ENCODE measurements at places on chromosomes 7 and 10.
A peak's percentile ranks its signal among the peaks of the same experiment; 100 is the strongest.

DNA sequence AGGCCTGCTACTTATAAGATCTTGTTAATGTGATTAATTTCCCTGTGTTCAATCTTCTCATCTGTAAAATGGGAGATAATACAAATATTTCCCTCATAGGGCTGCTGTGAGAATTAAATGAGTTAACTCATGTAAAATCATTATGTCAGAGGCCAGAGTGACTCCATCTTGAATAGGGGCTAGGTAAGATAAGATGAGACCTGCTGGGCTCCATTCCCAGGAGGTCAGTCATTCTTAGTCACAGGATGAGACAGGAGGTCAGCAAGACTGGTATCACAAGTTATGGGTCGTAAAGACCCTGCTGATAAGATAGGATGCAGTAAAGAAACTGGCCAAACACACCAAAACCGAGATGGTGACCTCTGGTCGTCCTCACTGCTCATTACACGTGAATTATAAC, 200.7 kb downstream of the CYP26A1 start:
- DNase-seq: no peak

GRCh38 chr10:129494740-129495139, 27.7 kb downstream of the MGMT start:
- DNase-seq: no peak

DNA sequence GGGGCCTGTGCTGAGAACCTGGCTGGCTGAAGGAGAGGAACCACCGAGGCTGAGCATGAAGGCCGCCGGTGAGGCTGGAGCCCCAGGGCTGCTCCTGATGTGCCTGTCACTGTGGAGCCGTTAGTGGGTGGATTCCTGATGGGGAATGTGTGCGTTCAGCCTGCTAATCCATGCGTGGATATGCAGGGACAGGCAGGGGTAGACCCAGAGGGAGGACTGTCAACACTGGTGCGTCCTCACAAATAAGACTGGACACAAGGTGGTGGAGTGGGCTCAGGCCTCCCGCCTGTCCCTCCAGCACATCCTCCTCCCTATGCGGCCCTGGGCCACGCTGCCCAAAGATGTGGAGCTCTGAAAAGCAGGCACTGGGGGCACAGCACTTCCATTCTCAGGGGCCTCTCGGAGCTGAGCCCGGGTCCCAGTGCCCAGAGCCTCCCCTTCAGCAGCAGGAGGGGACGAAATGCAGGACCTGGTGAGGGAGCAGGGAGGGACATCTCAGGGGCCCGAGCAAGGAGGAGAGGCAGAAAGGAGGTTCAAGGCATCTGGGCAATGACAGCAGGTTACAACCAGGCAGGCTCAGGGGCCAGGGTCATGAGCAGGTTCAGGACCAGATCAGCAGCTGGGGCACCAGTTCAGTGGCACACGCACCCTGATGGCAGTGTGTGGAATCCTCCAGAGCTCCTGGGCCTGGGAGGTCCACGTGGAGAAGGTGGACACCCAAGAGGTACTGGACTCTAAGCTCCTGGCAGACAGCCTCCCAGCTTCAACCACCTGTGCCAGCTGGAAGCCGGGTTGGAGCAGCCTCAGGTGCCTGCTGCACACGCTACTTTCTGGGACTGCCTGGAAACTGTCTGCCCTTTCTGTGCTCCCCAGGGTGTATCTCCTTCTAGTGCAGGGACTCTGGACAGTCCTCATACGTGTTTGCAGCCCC, 33.5 kb upstream of the ANTXRL start:
- DNase-seq: no peak

DNA sequence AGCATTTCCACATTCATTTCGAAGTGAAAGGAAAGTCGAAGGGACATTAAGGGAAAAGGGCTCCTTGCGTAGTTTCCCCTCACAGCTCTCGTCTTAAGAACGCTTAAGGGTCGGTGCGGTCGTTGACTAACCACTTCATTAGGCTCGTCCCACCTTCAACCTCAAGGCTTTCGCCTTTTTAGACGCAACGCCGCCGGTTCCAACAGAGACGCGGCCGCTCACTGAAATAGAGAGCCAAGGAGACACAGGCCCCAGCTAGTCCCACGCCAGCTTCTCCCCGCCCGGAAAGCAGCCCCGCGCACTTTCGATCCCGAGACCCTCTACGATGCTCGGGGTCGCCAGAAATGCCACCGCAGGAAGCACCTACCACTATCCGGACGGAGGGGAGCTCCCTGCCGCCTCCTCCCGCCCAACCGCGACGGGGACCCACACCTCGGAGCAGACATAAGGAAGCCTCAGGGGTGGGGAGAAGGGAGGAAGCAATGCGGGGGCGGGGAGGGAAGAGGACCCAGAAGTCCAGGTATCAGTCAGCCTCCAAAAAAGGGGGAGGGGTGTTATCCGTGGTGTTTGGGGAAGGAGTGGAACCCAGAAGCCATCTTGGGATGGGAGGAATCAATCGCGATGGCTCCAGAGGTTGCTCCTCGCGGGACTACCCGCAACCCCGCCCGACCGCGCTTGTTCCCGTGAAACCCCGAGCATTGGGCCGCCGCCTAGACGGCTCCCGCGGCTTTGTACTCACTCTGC, 559 bp downstream of the TRA2A start:
- DNase-seq: no peak

GRCh38 chr7:2296832-2297231, 17.4 kb downstream of the SNX8 start:
- no peak for DNase-seq

- no peak for DNase-seq
Measured at GRCh38 chr7:65371468-65371867, 2.2 kb upstream of the ZNF92 start.

- DNase-seq: peak; percentile 90
Measured at GRCh38 chr10:69629897-69630650, at the start of gene FAM241B. FAM241B (plus strand) TSS chr10:69630247; CDS start chr10:69631744, 1,497 bp downstream.

- DNase-seq: peak; percentile 18
Measured at GRCh38 chr10:123068087-123068853, 59.5 kb downstream of the ACADSB start.

DNA sequence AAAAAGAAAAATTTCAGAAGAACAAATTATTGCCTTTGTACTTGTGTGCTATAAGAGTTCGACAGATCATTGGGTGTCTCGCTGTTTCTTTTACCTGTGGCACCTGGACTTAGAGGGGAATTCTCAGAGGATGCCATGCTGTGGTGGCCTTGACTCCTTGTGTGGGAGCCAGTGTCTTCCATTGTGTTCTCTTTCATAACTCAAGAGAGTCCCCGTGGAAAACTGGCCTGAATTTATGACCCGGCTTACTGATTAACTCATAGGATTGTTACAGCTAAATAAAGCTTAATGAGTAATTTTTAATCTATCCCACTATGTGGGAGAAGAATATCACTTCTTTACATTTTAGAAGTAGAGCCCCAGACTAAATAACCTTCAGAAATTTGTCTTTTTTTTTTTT, 54.5 kb downstream of the UBE3C start:
- no peak for DNase-seq

DNA sequence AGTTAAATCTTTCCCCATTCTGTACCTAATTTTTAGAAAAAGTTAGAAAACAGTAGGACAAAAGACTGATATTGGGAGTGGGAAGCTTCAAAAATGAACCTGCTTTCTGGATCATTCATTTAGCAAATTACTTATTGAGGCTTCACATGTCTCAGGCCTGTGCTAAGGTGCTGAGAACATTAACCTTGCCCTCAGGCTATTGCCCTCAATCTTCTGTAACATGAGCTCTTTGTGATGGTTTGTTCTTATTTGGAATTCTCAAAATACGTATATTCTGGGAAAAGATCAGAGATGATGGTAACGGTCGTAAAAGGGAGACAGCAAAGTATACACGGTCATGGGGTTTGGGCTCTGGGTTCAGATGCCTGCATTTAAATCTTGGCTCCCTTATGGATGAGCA, 39.5 kb upstream of the PRKG1 start:
- no peak for DNase-seq

DNA sequence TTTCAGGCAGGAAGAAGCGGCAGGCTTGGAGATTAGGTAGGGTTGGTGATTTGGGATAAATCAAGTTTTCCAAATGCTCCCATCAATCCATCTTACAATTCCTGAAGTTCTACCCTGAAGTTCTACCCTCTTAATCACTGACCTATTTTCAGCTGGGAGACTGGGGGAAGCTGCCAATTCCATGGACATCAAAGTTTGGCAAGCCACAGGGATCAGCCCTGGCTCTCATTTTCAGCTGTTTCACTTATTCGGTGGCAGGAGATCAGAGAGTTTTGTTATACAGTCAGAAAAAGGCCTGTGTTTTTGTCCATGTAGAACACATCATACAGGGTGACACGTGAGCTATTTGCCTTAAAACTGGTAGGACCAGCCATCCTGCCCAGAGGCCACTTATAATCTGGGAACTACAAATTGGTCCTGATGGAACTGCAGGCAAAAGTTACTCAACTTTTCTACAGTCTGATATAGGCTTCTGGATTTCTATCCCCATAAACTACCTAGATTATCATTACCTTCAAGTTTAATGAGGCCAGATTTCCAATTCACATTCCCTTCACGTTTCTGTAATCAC, 112.9 kb upstream of the ZNF746 start:
- no peak for DNase-seq

GRCh38 chr10:109953766-109954165, 30.5 kb upstream of the XPNPEP1 start:
- no peak for DNase-seq

- DNase-seq: no peak
Measured at GRCh38 chr7:77450054-77450453, 33.9 kb upstream of the GSAP start.

- no peak for DNase-seq
Measured at GRCh38 chr7:117085275-117085674, 132.0 kb downstream of the ST7 start.

DNA sequence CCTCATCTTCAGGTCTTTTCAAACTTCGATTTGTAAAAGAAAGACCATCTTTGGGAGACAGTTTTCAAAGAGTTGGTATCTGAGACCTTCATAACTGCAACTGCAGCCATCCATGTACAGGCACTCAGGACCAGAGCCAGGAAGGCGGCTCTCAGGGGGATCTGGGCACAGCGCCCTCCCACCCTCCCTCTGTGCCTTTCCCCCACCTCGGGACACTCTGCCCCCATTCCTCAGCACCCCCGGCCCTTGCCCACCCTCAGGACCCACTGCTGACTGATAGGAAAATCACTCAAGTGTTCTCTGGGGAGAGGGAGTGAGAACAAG, 143.6 kb downstream of the CUBN start:
- no peak for DNase-seq

GRCh38 chr7:49791088-49791741, 17.8 kb downstream of the VWC2 start:
- peak; percentile 66 for DNase-seq

- DNase-seq: no peak
Measured at GRCh38 chr7:48617993-48618392, 306.4 kb upstream of the CDC14C start.

- no peak for DNase-seq
Measured at GRCh38 chr7:127578711-127579275, 6.6 kb downstream of the GCC1 start.

DNA sequence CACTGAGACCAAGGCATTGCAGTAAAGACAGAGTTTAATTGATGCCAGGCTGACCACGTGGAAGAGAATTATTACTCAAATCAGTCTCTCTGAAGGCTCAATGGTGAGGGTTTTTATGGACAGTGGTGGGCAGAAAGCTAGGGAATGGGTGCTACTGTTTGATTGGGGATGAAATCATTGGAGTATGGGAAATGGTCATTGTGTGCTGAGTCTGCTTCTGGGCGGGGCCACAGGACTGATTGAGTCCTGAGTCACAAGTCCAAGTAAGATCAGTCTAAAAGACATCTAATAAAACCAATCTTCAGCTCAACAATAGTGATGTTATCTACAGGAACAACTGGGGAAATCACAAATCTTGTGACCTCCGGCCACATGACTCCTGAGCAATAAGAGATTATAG, 868.4 kb downstream of the SORCS3 start:
- DNase-seq: no peak

DNA sequence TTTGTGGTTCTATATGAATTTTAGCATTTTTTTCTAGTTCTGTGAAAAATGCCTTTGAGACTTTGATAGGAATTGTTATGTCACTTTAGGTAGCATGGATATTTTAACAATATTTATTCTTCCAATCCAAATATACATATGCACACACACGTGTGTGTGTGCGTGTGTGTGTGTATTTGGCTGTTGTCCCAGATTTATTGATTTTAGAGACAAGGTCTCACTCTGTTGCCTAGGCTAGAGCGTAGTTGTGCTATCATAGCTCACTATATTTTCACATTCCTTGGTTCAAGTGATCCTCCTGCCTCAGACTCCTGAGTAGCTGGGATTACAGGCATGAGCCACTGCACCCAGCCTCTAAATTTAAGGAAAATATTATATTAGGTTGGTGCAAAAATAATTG, 162.5 kb upstream of the TRIM24 start:
- no peak for DNase-seq

GRCh38 chr10:70617798-70618568, 15.4 kb upstream of the PRF1 start:
- DNase-seq: no peak

GRCh38 chr7:98194186-98194585, 17.1 kb upstream of the BHLHA15 start:
- no peak for DNase-seq

DNA sequence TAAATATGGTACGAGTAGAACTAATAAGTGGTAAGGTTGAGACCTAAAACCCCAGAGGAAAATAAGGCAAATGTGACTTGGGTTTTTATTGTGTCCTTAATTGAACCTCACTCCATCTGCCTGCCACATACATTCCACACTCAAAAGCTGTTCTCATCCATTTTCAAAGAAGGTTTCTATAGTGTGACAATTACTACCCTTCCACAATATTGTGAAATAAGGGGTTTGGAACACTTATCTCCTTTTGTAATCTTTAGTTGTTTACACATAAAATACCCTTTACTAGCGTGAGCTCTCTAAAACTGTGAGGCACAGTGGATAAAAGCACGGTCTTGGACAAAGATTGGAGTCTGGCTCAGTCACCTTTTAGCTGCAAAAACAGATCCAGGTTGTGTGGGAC, 166.6 kb downstream of the THSD7A start:
- DNase-seq: no peak

DNA sequence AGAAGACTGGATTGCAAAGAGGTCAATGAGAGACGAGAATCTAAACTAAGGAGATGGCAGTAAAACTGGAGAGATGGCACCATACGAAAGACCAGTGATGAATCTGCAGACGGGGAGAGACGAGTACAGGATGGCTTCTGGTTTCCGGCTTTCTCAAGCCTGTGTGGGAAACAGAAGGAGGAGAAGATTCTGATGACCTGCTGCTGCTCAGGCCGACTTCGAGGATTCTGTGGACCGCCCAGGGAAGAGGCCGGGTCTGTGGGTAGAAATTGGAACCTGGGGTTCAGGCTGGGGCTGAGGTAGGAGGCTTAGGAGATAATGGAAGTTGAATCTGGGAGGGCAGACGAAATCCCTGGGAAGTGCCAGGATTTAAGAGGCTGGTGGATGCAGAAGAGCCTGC, 48.6 kb downstream of the PARP12 start:
- DNase-seq: no peak

- DNase-seq: no peak
Measured at GRCh38 chr7:157514306-157514705, 177.5 kb downstream of the DNAJB6 start.

- DNase-seq: no peak
Measured at GRCh38 chr7:121302214-121302745, 26.5 kb upstream of the WNT16 start.

GRCh38 chr7:74709880-74710671, 52.6 kb downstream of the GTF2I start:
- DNase-seq: no peak
